Stimulated activated memory B cell treated with anti-CD40 and anti-IgM and Interleukin-4, amounts not matched to agents 10 μg/mL and 1 μg/mL and 100 μg/mL, for 72 hours (primary cell): ENCODE measurements at places on chromosomes 11 and 22.
A peak's percentile ranks its signal among the peaks of the same experiment; 100 is the strongest.

DNA sequence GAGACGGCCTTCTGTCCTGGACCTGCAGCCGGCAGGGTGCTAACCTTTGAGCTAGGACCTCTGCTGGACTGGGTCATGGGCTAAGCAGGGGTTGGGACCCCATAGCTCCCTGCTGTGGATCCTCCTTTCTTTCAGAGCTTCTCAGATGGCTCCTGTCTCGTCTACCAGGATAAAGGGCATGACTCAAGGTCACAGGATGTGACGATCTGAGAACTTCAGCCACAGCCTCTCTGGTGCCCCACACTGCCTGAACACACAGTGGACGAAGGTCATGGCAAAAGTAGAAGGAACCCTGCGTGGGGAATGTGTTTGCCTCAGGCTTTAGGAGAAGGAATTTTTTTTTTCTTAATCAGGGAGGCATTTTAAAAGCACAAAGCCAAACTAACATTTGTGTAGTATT is 196.7 kb downstream of the TRIM29 start:
- no peak for ATAC-seq

DNA sequence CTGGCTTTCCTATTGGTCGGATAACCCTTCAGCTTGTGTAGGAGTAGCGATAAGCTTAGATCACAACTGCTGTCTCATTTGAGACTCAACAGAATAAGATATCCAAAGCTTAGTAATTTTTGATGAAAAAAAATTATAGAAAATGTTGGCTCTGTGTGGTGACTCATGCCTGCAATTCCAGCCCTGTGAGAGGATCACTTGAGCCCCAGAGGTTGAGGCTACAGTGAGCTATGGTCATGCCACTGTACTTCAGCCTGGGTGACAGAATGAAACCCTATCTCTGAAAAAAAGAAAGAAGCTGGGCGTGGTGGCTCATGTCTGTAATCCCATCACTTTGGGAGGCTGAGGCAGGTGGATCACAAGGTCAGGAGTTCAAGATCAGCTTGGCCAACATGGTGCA is 55.6 kb upstream of the RRM1 start:
- ATAC-seq = no peak

- ATAC-seq = peak; percentile 64
Measured at GRCh38 chr11:83174008-83174407, 17.1 kb downstream of the PCF11 start.

GRCh38 chr22:47762141-47762540 is 999.7 kb downstream of the TBC1D22A start:
- ATAC-seq = no peak

- no peak for ATAC-seq
Measured at GRCh38 chr11:81916451-81916850, 817.2 kb downstream of the FAM181B start.

GRCh38 chr11:119999220-119999619 is 138.7 kb downstream of the TRIM29 start:
- ATAC-seq = no peak
